ENCODE measurements at places on chromosomes 12 and 14. TPM values are rescaled to one million over a fixed set of nuclear protein-coding genes. Genes with fewer than 3 reads are reported as not detected.

GDF3 gene
- total RNA-seq: not detected

GRCh38 chr14:92471919-92472318, 41.7 kb upstream of the RIN3 start:
- H3K27me3 ChIP-seq: no peaks in the 10 kb centered on the region
- H3K4me3 ChIP-seq: no peak overlapping the region
- peak; percentile 33 for DNase-seq
- no peak overlapping the region for H3K27ac ChIP-seq
- no peaks in the 10 kb centered on the region for H3K4me1 ChIP-seq

FOXN4 gene
- not detected for total RNA-seq

DNA sequence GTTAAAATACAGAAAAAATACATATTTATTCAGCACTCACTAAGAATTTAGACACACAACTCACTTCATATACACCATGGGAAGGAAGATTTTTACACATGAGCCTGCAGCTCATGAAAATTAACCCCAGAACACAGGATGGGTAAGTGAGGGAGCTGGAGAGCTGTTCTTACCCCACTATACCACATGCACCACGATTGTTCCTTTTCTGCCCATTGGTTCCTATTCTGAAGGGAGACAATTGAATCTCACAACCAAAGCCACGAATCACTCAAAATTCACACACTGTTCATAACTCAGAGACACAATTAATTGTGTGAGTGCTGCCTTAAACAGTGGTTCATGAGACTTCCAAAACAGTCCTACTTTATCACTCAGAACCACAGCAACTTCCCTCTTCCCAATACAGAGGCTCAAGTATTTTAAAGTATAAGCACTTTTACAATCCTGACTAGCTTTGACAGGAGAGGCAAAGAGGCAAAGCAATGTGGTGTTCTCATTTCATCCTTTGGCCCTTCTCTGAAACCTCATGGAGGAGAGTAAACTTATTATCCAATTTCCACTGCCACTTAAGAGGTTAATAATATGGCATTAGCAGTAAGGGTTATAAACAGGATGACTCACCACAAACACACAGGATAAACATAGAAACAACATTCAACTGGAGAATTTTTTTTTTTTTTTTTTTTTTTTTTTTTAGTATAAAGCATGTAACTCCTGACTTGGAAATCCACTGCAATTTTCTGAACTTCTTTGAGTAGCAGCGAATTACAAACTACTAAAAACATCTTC, 59.5 kb downstream of the ITPR2 start:
- DNase-seq: no peak
- H3K36me3 ChIP-seq: no peaks in the 10 kb centered on the region
- no peaks in the 10 kb centered on the region for H3K4me1 ChIP-seq
- no peaks in the 10 kb centered on the region for H3K27me3 ChIP-seq
- no peak overlapping the region for H3K4me3 ChIP-seq
- no peak overlapping the region for H3K27ac ChIP-seq

- DNase-seq: no peak
- no peaks in the 10 kb centered on the region for H3K36me3 ChIP-seq
- H3K27ac ChIP-seq: no peak overlapping the region
- H3K4me3 ChIP-seq: no peak overlapping the region
- H3K4me1 ChIP-seq: no peaks in the 10 kb centered on the region
Observed at GRCh38 chr12:124442281-124442680, 125.1 kb downstream of the NCOR2 start.

DNA sequence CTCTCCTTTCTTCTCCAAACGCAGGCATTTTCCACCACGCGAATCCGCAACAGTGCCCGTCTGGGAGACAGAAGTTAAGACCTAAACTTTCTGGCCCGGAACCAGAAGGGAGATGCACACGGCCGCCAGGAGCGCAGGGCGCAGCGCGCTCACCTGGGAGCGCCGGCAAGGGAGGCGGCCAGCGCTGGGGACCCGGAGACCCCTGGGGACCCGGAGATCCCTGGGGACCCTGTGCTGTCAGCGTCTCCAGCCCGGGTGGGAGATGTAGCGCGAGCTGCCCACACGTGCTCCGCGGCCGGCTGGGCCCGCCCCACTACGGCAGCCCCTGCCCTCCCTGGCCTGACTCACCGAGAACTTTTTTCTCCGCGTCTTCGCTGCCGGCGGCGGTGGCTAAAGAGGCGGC, 620 bp downstream of the YBX3 start:
- no peaks in the 10 kb centered on the region for H3K36me3 ChIP-seq
- peak overlapping the region; percentile 96 for H3K27ac ChIP-seq
- H3K4me1 ChIP-seq: peaks cover 5% of the 10 kb centered on the region
- H3K27me3 ChIP-seq: no peaks in the 10 kb centered on the region
- peak; percentile 47 for DNase-seq

DNA sequence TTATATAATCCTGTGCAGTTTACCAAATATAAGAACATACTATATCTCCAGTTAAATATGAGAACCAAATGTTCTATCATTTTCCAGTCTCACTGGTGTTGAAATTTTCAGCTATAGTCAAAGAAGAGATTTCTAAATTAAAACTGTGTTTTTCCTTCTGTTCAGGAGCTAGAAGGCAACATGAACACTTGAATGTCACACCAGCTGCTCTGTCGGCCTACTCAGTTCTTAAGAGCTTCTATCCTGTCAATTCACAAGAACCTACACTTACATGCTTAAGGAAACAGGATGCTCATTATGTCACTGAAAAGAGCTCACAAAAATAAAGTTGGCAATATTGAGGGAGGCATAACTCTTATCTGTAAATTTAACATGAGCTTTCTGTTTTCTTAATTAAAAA, 43.1 kb downstream of the ATP2B1 start:
- H3K4me3 ChIP-seq: no peak overlapping the region
- DNase-seq: no peak
- H3K36me3 ChIP-seq: no peaks in the 10 kb centered on the region
- H3K4me1 ChIP-seq: no peaks in the 10 kb centered on the region
- no peak overlapping the region for H3K27ac ChIP-seq

GRCh38 chr14:74612350-74613021, 449 bp upstream of the LTBP2 start:
- peak overlapping the region; percentile 65 for H3K4me3 ChIP-seq
- peaks cover 16% of the 10 kb centered on the region for H3K27me3 ChIP-seq
- H3K27ac ChIP-seq: peak overlapping the region; percentile 24
- no peaks in the 10 kb centered on the region for H3K36me3 ChIP-seq
- peaks cover 5% of the 10 kb centered on the region for H3K4me1 ChIP-seq

All from colonic mucosa (tissue), 4 donors.